ENCODE measurements at places on chromosomes 3 and 15. TPM values are rescaled to one million over a fixed set of nuclear protein-coding genes. Genes with fewer than 3 reads are reported as not detected.

Gene PCSK6
- 36.4 TPM for total RNA-seq

Gene MELTF
- 14.4 TPM for total RNA-seq

Gene GNAT1
- total RNA-seq = not detected

- DNase-seq = no peak
Observed at GRCh38 chr3:57011022-57011421, 49.4 kb upstream of the SPATA12 start.

- DNase-seq = no peak
Observed at GRCh38 chr15:59723687-59724346, 34.7 kb upstream of the BNIP2 start.

- DNase-seq = no peak
Observed at GRCh38 chr3:109643590-109643989, 306.2 kb upstream of the DPPA4 start.
